ENCODE measurements at places on chromosomes 6 and 20.

- no peak for DNase-seq
These were observed 1.3 kb upstream of the TAPBP start for GRCh38 chr6:33314943-33315792.

DNA sequence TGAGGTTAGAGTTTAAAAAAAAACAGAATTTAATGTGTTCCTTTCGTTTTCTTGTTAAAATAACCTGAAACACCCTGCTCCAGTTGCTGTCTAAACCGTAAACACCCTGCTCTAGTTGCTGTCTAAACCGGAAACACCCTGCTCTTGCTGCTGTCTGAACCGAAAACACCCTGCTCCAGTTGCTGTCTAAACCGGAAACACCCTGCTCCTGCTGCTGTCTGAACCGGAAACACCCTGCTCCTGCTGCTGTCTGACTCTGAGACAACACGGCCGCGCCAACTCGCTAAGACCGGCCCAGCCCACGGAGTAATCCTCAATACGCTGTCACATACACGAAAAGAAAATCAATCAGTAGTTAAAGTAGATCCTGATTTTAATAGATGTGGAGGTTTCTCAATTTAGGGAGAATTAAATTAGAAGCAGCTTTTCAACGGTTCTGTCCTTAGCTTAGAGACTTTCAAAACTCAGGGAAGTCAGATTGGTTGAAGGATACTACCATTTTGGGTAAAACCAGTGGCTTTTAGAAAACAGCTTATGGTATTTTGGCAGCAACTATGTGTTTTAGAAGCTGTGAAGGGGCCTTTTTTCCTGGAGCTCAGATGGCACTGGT, 98.3 kb downstream of the RAMACL start:
- peak; percentile 30 for DNase-seq

DNA sequence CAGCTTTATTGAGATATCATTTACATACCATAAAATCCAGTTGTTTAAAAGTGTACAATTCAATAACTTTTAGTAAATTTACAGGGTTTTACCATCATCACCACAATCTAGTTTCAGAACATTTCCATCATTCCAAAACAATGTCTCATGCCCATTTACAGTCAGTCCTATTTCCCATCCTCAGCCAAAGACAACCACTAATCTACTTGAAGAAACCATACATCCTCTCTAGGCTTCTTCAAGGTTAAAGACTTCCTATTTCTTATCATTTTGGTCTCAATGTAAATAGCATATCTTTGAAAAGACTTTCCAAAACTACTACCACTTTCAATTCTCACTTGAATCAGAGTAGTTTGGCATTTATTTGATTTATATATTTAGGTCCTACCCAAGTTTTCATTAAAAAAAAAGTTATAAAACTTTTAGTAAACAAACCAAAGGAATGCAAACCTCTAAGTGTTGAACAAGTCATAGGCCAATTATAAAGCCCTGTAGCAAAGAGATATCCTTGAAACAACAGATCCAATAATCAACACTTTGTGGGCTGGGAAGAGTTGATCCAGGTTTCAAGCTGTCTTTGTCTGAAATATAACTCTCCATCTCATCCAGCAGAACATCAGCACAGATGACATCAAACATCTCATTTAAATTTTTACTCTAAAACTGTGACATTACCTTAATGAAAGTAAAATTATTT, 211.3 kb upstream of the RUNX2 start:
- DNase-seq, result peak; percentile 74

- DNase-seq, result no peak
These were observed 364.1 kb downstream of the ARHGAP18 start for GRCh38 chr6:129345890-129346289.

DNA sequence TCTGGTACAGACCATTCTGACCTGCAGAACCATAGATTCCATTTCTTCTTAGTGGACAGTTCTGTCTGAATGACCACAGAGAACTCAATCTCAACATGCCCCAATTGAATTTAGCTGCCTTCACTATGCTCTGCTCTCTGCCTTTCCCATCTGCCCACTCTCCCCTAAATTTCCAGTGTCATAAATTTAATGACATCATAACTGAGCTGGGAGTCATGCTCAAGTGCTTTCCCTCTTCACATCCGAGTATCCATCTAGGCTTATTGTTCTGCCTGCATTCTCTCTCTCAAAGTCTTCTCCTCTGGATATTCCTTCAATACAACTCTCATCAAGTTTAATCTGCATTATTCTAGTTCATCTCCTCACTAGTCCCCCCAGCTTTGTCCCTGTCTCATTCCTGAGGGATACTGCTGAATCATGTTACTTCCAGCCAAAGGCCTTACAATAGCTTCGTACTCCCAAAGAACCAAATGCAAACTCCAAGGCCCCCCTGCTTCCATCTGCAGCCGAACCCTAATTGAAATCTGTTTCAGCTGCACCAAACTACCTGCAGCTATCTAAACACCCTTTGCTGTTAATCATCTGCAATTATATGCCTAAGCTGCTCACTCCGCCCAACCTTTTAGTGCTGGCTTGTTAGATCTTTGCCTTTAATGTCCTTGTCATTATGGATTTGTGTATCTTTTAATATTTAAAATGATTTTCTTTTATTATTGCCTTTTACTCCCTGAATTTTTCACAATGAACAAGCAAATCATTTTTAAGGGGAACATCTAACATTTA, 46.1 kb downstream of the SLC35B3 start:
- no peak for DNase-seq

DNA sequence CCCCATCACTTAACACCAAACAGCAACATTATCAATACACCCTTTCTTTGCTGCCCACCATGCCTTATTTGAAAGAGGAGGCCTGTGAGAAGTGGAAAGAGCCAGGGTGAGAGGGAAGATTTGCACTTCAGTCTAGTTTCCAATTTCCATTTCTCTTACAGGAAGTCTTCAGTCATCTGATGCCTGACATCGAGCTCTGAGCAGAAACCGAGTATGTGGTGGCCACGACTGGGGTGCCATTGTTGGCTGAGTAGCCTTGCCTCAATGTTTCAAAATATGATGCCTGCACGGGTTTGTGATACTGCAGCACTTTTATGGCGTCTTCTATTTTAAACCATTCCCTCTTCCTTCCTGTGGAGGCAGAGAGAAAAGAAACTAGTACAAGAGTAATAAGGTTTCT, 39.8 kb upstream of the SMIM29 start:
- no peak for DNase-seq

GRCh38 chr6:51241376-51241775, 422.7 kb downstream of the TFAP2B start:
- DNase-seq, result no peak

DNA sequence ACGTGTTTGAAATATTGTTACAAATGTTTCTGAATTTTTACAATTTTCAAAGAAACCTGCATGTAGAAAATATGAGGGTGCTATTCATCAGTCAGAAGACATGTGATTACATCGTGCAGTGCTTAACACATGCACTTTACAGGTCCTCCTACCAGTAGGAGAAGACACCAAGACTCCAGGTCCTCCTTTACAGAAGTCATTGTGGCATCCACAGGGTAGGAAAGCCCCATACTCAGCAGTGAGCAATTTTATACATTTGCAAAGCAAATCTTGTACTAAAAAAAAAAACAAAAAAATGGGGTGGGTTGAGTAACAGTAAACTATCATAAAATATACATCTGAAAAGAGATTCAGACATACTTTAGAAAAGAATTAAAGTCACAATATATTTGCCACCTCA, 14.0 kb downstream of the TPD52L1 start:
- DNase-seq, result no peak

DNA sequence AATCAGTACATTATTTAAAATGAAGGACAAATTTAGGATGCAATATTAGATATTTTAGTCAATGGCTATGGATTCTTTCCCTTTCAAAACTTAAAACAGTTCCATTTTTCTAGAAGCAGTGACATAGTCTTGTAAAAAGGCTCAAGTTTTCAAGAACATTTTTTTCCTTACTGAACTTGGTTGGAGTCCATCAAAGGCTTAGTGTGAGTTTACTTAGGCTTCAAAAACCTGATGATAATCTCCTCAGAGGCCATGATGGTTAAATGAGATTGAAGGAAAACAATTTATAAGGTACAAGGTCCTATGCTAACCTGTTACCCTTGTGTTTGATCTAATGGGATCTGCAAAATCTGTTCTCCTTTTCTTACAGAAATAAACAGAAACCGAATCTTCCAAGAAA, 531.8 kb downstream of the UTRN start:
- no peak for DNase-seq

- no peak for DNase-seq
These were observed 41.7 kb downstream of the LBP start for GRCh38 chr20:38387953-38388352.

GRCh38 chr6:15058200-15059061, 187.4 kb upstream of the JARID2 start:
- DNase-seq, result no peak

GRCh38 chr6:122770835-122771601, 8.5 kb upstream of the FABP7 start:
- no peak for DNase-seq

DNA sequence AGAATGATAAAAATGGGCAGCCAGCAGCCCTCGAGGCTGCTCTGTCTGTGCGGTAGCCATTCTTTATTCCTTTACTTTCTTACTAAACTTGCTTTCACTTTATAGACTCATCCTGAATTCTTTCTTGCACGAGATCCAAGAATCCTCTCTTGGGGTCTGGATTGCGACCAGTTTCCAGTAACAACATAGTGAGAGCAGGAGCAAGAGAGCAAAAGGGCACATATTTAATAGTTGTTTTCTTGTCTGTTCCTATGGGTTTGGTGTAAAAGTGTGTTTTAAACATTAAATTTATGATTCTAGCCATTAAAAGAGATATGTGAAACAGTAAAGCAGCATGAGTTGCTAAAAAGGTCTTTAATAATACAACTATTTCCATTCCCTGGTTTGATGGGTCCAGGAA, 78.8 kb upstream of the OPRM1 start:
- peak; percentile 82 for DNase-seq
